ENCODE measurements at places on chromosomes 4 and X. TPM values are rescaled to one million over a fixed set of nuclear protein-coding genes. Genes with fewer than 3 reads are reported as not detected.

Gene PPP2R3B
- 23.5 TPM for total RNA-seq

Gene DUX4
- total RNA-seq: not detected

Gene KIF4A
- total RNA-seq: 28.9 TPM

Gene NUDT10
- total RNA-seq: 0.38 TPM

Gene F8A2
- total RNA-seq: not detected

Gene TIGD4
- total RNA-seq: 0.23 TPM

Gene RGS12
- 9.6 TPM for total RNA-seq

Gene LANCL3
- total RNA-seq: not detected

Gene GPRASP3
- total RNA-seq: 3.9 TPM

Gene OTC
- not detected for total RNA-seq

Gene SLC25A31
- total RNA-seq: not detected

Gene PDLIM3
- 0.13 TPM for total RNA-seq

Gene LPAR4
- not detected for total RNA-seq

Gene ZFYVE28
- total RNA-seq: 2.2 TPM

Gene HGFAC
- 0.16 TPM for total RNA-seq

Gene AMBN
- total RNA-seq: not detected

Gene ASMT
- total RNA-seq: 0.74 TPM

Gene CT55
- total RNA-seq: not detected

Gene XK
- 0.39 TPM for total RNA-seq

Gene LRP2BP
- 0.13 TPM for total RNA-seq

Gene PWWP3B
- not detected for total RNA-seq

Gene ZFP92
- total RNA-seq: 0.73 TPM

Data from A549 treated with CpdA at 1 μM for 4 hours (cell line).